ENCODE measurements at places on chromosomes 3 and 15. TPM values are rescaled to one million over a fixed set of nuclear protein-coding genes. Genes with fewer than 3 reads are reported as not detected.

NRG4 gene
- total RNA-seq, result 1.7 TPM

PSTPIP1 gene
- total RNA-seq, result 1.8 TPM

HCN4 gene
- not detected for total RNA-seq

PLA2G4D gene
- total RNA-seq, result not detected

SLC28A2 gene
- total RNA-seq, result 0.09 TPM

CISH gene
- 19.5 TPM for total RNA-seq

MYL3 gene
- 0.81 TPM for total RNA-seq

AHSG gene
- 1,091 TPM for total RNA-seq

MYEF2 gene
- 0.07 TPM for total RNA-seq

EXD1 gene
- total RNA-seq, result not detected
